ENCODE measurements at places on chromosomes 11 and 22.

DNA sequence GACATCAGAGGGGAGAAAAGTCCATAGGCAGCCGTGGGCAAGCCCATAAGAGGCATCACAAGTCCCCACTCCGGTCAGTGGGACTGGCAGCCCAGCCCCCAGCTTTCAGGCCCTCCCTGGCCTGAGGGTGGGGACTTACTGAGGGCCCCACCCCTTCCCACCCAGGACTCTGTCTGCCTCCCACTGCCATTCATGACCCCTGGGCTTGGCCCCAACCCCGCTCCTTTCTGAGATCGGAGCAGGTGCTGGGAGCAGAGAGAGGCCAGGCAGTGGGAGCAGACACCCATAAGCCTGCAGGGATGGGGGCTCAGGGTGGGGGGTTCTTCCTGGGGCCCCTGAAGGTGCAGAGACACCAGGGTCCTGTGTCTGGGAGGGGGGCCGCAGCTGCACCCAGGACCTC, 5.1 kb downstream of the UPK2 start:
- DNase-seq: no peak

GRCh38 chr11:40642284-40642683, 817.2 kb downstream of the LRRC4C start:
- DNase-seq: no peak

- DNase-seq: no peak
Measured at GRCh38 chr11:8285228-8285627, 21.6 kb upstream of the LMO1 start.

DNA sequence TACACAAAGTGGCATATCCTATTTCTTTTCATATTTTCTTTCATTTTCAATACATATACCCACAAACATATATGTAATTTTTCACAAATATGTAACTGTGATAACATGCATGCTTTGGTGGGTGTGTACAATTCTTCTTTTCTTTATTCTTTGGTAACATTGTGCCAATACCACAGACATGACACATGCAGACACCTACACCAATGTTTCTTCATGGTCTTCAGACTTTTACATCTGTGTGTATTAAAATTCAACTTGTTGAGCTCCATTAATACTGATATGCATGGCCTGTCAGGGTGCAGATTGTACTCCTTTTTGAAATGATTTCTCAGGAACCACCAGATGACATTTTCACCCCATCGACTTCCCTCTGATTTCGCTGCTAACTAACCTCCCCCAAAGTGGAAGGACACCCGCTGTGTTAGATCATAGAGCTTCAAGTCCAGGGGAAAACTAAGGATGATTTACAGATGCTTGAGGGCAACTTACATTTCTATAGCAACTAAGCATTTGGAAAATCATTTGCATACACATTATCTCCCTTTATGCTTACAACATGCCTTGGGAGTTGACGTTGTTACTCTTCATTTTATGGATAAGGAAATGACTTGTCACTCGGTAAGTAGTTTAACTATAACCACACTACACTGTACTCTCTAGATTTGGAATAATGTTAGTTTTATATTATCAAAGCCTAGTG, 10.5 kb upstream of the PANX3 start:
- DNase-seq: no peak

DNA sequence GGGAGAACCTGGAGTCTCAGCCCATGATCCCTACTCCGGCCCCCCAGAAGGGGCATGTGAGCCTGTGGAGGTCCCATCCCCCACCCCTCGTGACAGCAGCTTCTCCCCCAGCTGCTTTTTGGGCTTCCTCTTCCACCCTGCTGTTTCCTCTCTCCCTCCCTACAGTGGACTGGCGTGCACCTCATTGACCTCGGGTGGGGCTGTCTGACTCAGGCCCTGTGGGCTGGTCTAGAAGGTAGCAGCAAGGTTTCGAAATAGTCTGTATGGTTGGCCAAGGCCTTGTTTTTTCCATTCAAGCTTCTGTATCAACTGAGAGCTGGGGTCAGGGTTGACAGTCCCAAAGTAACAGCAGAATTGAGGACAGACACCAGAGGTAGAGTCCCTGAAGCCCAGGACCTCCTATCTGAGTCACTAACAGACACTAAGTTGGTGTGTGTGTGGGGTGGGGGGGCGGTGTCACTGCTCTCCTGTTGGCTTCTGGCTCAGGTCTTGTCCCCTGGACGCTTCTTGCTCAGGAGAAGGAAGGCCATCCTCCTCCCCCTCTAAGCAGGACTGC, 7.7 kb downstream of the SLC37A2 start:
- DNase-seq: no peak

- no peak for DNase-seq
Measured at GRCh38 chr22:44132724-44133123, 48.0 kb upstream of the PARVG start.

- DNase-seq: no peak
Measured at GRCh38 chr11:57181678-57182305, at the start of gene LRRC55. Gene LRRC55 (plus strand): TSS chr11:57181953. CDS start chr11:57182023, 70 bp downstream.

DNA sequence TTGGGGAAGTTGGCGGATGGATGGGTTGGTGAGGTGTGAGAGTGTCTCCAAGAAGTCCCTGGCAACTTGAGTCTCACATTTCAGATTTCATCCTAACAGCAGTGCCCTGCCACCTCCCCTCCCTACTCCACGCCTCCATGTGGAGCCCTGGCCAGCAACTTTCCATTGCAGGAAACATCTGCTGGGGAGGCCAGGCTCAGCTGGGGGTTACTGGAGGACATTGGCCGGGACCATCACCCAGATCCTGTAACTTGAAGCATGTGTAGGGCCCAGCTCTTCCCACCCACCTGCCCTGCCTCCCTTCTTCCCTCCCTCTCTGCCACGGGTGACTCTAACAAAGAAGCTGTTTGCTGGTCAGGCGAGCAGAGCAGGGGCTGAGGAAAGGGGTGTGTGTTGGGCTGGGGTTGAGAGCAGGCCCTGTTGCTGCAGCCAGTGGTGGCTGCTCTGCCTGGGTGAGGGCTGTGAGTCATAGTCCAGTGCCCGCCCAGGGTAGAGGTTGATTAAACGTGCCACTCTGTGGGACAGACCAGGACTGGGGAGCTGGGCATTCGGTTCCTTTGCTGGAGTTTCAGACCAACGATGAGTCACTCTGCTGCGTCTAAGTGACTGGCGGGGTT, 64.0 kb downstream of the SCN3B start:
- no peak for DNase-seq

- no peak for DNase-seq
Measured at GRCh38 chr11:62930157-62930556, 9.0 kb upstream of the CHRM1 start.
